ENCODE measurements at places on chromosomes 6 and 20. TPM values are rescaled to one million over a fixed set of nuclear protein-coding genes. Genes with fewer than 3 reads are reported as not detected.

- DNase-seq = no peak
These were observed 115.6 kb upstream of the JAG1 start for GRCh38 chr20:10789386-10789785.

- no peak for DNase-seq
These were observed 19.2 kb upstream of the GLP1R start for GRCh38 chr6:39029156-39030011.

GRCh38 chr6:21459641-21460040, 133.9 kb upstream of the SOX4 start:
- DNase-seq = no peak

- DNase-seq = no peak
These were observed 1426.9 kb upstream of the EYS start for GRCh38 chr6:67133973-67134372.

- no peak for DNase-seq
These were observed at the start of gene PABPC1L for GRCh38 chr20:44909872-44910689. PABPC1L (plus strand) TSS chr20:44910060; CDS start chr20:44910144, 84 bp downstream.

GRCh38 chr20:43460172-43460829, 2.6 kb downstream of the SRSF6 start:
- DNase-seq = no peak

GRCh38 chr20:43459022-43459942, 1.6 kb downstream of the SRSF6 start:
- no peak for DNase-seq

- no peak for DNase-seq
These were observed 294.8 kb upstream of the STXBP5 start for GRCh38 chr6:146909376-146909775.

GRCh38 chr6:15417811-15418210, 171.9 kb downstream of the JARID2 start:
- DNase-seq = no peak

- DNase-seq = no peak
These were observed 69.6 kb upstream of the HDGFL1 start for GRCh38 chr6:22499815-22500214.

GRCh38 chr6:46184114-46184513, 13.3 kb upstream of the ENPP5 start:
- no peak for DNase-seq

- DNase-seq = no peak
These were observed 287.0 kb upstream of the PRND start for GRCh38 chr20:4434681-4435080.

JAG1 gene
- total RNA-seq = 10.3 TPM

IL17F gene
- not detected for total RNA-seq

TTLL9 gene
- not detected for total RNA-seq

CST5 gene
- not detected for total RNA-seq

HLA-DQB1 gene
- 2.2 TPM for total RNA-seq

Data from gastrocnemius medialis (tissue), 4 donors.